ENCODE measurements at places on chromosomes 16 and 17.

- DNase-seq, result no peak
These were observed 7.8 kb downstream of the HIC1 start for GRCh38 chr17:2062571-2063183.

- peak; percentile 72 for DNase-seq
These were observed 652 bp upstream of the SLC25A19 start for GRCh38 chr17:75289832-75290337.

- no peak for DNase-seq
These were observed 4.0 kb downstream of the TPSG1 start for GRCh38 chr16:1220841-1221627.

DNA sequence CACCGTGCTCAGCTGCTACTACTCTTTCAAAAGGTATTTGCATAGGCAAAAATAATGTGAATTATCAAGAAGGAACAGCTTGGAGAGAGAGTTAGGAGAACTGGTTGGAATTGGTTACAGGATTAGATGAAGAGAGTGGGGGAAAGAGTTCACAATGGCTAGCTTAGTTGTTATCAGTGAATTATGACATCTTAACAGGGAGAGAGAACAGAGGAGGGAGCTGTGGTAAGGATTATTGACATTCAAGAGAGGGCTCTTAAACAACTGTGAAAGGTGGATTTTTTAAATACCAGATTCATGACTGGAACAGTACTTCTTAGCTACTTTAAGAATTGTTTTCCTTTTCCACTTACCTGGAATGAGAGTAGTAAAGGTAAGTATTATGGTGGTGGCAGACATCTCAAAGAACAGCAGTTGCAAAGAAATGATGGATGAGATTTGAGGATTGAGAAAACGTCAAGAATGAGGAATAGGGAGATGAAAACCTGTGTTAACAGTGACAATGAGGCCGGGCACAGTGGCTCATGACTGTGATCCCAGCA, 43.9 kb upstream of the SLC5A11 start:
- no peak for DNase-seq

- DNase-seq, result no peak
These were observed 46.9 kb downstream of the ZFHX3 start for GRCh38 chr16:73000907-73001521.

DNA sequence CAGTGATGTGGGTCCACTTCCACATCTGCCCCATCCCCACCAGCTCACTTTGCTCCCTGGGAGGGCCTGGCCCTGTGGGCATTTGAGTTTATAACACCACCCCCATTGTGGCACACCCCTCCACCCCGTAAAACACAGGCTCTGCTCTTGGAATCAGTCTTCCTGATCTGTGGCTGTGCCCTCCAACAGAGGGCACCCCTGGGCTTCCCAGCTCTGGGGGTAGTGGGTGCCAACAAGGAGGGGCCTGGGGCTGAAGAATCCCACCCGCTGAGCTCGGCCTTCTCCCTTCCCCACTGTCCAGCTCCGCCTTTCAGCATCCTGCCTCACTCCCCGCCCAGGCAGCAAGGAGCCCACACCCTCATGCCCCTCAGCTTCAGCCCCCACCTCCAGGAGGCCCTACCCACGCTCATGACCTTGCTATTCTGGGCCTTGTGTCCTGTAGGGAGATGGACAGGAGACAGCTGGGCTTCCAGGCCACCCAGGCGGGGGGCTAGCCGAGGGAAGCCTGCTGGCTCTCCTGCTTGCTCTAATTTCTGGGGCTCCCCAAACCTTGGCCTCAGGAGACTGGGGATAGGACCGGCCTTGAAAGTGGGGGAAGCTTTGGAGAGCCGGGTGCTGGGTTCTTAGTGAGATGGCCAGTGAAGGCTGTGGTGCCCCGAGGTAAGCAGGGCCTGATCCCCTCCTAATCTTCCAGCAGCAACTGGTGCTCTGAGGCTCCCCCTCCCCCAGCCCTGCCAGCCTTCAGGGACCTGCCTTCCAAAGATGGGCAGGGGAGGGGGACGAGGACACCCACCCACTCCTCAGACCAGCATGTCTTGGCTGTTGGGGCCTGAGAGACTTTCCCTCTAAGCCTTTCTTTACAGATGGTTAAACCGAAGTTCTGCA, 2.9 kb upstream of the ATP2A1 start:
- DNase-seq, result no peak

DNA sequence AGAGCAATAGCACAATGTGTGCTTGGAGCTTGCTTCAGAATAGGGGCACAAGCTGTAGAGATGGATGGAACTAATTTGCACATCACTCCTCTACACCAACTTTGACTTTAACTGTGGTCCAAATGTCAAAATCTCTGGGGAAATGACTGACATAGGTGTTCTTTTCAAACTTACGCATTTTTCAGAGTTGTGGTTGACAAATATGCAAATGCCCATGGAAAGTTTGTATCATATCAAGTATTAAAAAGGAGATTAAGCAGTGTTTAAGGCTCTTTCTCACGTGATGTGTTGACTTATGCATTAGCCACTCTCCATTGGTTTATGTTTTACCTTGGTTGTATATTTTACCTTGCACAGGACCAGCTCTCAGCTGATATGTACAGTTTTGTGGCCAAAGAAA, 77.1 kb downstream of the ELAC2 start:
- no peak for DNase-seq

- no peak for DNase-seq
These were observed 9.9 kb upstream of the TSPOAP1 start for GRCh38 chr17:58338454-58338840.

- no peak for DNase-seq
These were observed 4.3 kb upstream of the APRT start for GRCh38 chr16:88815901-88816589.

DNA sequence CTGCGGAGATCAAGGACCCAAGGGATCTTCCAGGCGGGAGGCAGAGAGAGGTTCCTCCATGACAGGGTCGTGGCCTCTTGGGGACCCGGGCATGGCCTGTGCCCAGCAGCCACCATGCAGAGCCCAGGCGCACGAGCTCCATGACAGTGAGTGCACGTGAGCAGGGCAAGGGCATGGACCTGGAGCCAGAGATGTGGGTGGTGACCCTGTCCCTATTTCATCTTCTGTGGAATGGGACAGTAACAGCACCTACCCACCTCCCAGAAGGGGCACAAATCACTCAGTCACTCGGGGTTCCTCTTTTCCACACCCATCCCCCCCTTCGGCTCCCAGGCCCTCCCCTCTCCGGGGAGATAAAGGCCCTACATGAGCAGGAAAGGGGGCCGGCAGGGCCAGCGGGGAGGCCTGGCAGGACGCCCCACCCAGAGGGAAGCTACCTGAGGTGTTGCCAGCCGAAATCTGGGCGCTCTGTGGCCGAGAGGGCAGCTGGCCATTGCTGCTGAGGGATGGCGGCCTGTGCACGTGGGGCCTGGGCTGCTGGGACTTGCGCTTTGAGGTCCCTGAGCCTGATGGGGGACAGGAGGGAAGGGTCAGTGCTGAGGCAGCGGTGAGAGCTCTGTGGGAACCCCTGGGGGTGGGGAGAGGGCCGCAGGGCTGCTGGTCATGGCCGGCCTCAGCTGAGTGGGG, 10.4 kb downstream of the UBALD2 start:
- DNase-seq, result no peak

DNA sequence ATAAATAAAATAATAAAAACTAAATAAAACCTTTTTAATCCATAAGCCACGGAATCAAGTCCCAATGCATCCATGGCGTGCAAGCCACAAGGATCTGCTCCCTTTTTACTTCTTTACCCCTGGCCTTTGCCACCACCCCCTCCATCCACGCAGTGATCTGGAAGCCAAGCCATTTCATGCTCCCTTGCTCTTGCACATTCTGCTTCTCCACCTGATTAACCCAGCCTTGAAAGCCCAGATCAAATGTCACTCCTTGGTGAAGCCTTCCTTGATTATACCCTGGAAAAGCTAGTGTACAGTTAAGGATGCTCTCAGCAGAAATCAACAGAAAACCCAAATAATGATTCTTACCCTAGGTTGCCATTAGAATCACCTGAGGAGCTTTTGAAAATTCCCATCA, 9.9 kb downstream of the LRRC3C start:
- DNase-seq, result no peak

GRCh38 chr17:13931111-13931526, 138.2 kb upstream of the COX10 start:
- DNase-seq, result no peak

GRCh38 chr16:65845466-65846209, 520.9 kb upstream of the CDH5 start:
- DNase-seq, result no peak

GRCh38 chr16:71249399-71249798, 18.9 kb upstream of the HYDIN start:
- no peak for DNase-seq

- DNase-seq, result no peak
These were observed 88.4 kb downstream of the FTO start for GRCh38 chr16:53792161-53792951.

- no peak for DNase-seq
These were observed 529 bp upstream of the ASPA start for GRCh38 chr17:3475251-3475685.

- no peak for DNase-seq
These were observed 389.2 kb upstream of the SALL1 start for GRCh38 chr16:51540259-51540658.

DNA sequence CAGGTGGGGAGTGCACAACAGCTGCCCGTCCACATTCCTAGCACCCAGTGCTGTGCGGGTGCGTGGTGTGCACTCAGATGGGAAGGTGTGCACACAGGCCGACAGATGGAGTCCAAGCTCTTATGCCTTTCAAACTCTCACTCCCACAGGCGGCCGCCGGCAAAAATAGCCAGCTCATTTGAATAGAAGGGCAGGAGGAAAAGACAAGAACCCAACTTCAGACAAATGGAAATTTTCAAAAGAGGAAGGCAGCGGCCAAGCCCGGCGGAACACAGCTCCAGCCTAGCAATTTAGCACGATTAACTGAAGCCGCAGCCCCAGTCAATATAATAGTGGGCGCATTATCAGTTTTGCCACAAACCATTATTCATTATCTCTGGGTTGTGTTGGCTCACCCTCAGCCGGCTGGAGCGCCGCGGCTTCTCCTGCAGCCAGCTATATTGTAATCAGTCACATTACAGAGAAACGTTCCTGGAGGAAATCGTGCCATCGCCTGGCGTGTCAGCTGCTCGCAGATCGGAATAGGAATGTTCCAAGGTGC, 103.9 kb upstream of the SEC14L1 start:
- no peak for DNase-seq

GRCh38 chr17:31318298-31318801, 3.1 kb downstream of the EVI2A start:
- DNase-seq, result peak; percentile 35

- DNase-seq, result no peak
These were observed 64.5 kb downstream of the MPRIP start for GRCh38 chr17:17106756-17107155.

GRCh38 chr16:77897129-77897437, 108.7 kb downstream of the VAT1L start:
- DNase-seq, result no peak

GRCh38 chr16:88076211-88076931, 125.1 kb downstream of the BANP start:
- no peak for DNase-seq

- DNase-seq, result no peak
These were observed 21.1 kb upstream of the SPATA32 start for GRCh38 chr17:45282683-45283644.

DNA sequence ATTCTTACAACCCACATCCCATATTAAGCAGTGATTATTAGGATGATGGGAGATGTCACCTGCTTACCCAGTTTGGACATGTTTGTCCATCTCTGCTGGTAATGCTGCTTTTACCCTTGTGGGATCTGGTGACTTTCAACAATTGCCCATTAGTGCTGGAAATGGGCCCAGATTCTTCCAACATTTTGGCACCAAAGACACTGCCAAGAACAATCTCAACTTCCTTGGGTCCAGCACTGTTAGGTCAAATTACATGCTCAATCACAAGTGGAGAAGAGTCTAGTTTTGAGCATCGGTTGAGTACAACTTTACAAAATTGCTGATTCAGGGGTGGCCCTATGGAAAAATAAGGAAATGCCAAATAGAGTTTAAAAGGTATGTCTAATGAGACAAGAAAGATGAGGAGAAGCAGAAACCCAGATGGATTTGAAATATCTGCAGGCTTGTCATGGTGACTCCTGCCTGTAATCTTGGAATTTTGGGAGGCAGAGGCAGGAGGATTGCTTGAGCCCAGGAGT, 13.0 kb upstream of the ZFP3 start:
- DNase-seq, result no peak

GRCh38 chr17:44187131-44187899, 543 bp downstream of the TMUB2 start:
- DNase-seq, result no peak

GRCh38 chr17:9104370-9105041, 83.2 kb downstream of the NTN1 start:
- no peak for DNase-seq

- no peak for DNase-seq
These were observed 14.5 kb upstream of the OR1E2 start for GRCh38 chr17:3448059-3448665.

DNA sequence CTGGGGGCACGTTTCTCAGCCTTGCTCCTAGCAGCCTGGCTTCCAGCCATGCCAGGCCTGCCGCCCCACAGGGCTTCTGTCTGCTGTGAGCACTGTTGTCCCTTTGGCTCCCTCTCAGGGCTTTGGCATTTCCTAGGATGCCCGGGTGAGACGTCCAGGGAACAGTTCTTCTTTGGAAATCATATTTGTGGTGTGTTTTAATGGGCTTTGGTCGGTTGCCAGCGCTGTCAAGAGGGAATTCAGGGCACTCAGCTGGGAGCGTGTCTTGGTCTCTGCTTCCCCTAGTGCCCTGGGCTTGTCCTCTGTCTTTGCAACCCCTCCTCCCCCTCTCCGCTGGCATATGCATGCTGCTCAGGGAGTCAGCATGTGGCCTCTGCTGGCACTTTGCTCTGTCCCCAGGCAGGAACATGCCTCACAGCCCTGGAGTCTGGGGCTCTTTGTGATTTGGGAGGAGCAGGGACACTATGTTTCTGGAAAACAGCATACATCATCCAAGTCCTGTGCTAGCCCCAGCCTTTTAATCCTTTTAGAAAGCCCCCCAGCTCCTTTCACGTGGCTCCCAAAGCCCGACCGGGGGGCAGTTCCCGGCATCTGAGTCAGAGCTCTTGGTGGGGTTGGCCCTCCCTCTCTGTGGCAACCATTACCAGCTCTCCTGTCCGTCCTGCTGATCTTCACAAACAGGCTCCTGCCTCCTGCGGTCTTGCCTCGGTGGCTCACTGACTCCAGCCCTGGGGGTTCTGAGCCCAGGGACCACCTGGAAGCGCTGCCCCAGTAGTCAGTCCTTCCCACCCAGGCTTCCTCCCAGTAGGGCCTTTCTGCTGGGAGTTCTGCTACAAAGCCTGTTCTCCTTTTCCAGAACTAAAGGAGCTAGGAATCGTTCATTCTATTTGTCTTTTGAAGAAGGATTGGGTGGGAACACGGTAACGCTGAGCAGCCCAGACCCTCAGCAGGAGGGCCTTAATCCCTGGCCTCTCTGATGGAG, 26.7 kb downstream of the SAP30BP start:
- DNase-seq, result no peak

- no peak for DNase-seq
These were observed 484 bp upstream of the NUDT7 start for GRCh38 chr16:77721752-77722308.

GRCh38 chr16:81447383-81448101, 2.9 kb downstream of the CMIP start:
- no peak for DNase-seq
